NCI-H1930 (cell line): ENCODE measurements at places on chromosomes 12 and 14.

GRCh38 chr14:90534091-90534837 is 137.4 kb downstream of the CALM1 start:
- no peak for DNase-seq

DNA sequence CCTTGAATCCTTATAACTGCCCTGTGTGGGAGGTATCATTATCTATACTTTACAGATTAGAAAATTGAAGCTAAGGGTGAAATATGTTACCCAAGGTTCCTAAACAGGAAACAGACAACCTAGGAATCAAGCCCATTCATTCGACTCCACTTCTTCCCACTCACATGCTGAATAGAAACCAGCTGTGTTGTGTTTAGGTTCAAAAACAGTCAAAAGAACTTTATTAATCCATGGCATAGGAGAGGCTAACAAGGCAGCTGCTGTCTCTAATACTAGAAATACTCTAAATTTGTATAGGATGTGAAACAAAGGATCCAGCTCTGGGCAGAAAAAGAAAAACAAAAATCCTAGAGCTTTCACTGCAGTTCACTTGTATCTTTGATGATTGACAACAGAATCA is 9.9 kb downstream of the AMDHD1 start:
- no peak for DNase-seq

- no peak for DNase-seq
Observed at GRCh38 chr12:19855851-19856250, 416.6 kb downstream of the AEBP2 start.

GRCh38 chr12:88579601-88580050 is 645 bp downstream of the KITLG start:
- no peak for DNase-seq

DNA sequence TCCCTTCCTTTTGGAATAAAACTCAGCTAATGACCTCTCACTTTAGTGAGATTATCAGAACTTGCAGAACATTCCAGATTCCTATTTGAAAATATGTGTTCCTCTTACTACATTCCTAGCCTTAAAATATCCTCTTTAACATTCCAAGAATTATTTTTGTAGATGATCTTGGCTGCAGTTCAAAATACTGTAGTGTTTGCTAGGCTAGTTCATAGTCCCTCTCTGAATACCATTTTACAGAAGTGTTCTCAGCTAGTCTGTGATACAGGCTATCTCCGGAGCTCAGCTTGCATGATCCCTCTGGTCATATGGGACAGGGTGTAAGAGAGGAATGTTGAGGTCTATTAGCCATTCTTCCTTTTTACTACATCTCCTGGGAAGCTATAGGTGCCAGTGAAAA is 17.6 kb upstream of the GPR33 start:
- no peak for DNase-seq

- no peak for DNase-seq
Observed at GRCh38 chr14:20470603-20470901, 1.3 kb downstream of the PNP start.

- DNase-seq, result no peak
Observed at GRCh38 chr12:57765003-57765697, 1.7 kb downstream of the CYP27B1 start.

DNA sequence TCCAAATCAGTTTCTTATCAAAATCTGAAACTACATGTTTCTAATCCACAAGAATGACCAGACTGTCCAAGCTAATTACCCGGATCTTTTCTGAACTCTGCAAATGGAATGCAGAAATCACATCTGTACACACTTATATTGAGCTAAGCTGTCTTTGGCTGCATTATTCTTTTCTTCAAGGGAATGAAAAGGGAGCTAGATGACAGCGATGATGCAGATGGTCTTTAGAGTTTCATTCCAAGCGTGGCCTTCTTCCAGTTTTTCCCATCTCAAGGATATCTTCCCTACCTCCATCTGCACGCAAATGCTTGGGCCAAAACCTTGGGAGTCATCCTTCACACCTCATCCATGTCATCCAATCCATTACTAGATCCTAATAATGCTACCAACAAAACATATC is 12.6 kb downstream of the KCNH5 start:
- no peak for DNase-seq

DNA sequence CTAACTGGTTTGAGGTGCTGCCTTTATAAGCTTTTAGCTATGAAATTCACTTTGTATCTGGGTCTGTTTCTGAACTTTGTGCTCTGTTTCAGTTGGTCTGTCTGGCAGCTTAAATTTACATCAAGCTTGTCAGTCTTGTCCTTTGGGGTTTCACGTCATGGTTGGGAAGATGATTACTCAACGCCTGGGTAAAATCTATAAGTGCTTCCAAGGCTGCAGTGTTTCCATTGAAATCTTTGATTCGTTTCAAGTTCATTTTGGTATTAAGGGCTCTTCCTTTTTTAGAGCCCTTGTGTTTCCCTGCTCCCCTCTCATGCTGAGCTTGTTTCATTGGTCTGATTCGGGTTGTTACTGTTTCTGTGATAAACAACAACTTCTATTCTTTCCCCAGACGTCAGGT is 58.2 kb downstream of the FBXW8 start:
- DNase-seq, result no peak

DNA sequence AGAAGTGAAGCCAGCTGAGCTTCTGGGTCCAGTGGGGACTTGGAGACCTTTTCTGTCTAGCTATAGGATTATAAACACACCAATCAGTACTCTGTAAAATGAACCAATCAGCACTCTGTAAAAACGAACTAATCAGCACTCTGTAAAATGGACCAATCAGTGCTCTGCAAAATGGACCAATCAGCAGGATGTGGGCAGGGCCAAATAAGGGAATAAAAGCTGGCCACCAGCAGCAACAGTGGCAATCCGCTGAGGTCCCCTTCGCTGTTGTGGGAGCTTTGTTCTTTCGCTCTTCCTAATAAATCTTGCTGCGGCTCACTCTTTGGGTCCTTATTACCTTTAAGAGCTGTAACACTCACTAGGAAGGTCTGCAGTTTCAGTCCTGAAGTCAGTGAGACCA is 72.3 kb downstream of the NTS start:
- no peak for DNase-seq

- DNase-seq, result no peak
Observed at GRCh38 chr14:71574976-71575375, 357.3 kb upstream of the RGS6 start.

GRCh38 chr12:2372178-2372577 is 319.4 kb downstream of the CACNA1C start:
- DNase-seq, result no peak

DNA sequence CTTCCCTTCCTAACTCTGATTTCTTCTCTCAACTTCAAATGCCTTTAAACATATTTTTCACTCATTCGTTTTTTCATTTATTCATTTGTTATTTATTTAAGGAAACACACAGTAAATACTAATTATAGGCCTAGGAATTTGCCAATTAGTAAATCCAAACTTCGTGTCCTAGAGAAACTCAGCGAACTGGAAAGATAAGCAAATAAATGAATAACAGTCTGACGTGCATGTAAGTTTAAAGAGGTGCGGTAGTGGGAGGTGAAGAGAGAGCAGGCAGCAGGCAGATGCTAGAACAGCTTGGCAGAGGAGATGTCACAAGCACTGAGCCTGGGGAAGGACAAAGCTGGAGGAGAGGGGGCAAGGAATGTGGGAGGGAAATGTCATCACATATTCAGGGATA is 228.2 kb downstream of the DPY19L2 start:
- no peak for DNase-seq

DNA sequence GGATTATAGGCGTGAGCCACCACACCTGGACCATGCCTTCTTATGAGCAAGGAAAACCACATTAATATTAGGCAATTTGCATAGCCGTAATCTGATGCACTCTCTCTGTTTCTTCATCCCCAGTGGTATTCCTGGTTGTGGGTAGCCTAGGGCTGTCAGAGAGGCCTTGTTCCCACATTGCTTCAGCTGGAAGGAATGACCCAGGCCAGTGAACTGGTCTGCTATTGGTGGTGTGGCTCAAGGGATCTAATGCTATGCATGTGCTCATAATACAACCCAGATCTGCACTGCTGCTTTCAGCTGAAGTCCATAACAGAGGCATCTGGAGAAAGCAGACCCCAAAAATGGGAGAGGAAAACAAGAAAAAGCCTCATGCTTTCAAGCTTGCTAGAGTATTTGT is 33.1 kb upstream of the G2E3 start:
- no peak for DNase-seq

DNA sequence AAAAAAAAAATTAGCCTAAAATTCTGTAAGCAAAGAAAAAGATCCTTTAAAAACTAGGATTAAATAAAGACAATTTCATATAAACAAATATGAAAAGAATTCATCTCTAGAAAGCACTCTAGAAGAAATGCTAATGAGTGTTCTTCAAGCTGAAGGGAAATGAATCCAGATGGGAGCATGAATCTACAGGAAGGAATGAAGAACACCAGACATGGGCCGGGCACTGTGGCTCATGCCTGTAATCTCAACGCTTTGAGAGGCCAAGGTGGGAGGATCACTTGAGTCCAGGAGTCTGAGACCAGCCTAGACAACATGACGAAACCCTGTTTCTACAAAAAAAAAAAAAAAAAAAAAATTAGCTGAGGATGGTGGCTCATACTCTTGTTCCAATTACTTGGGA is 297.2 kb downstream of the FBXL14 start:
- no peak for DNase-seq

DNA sequence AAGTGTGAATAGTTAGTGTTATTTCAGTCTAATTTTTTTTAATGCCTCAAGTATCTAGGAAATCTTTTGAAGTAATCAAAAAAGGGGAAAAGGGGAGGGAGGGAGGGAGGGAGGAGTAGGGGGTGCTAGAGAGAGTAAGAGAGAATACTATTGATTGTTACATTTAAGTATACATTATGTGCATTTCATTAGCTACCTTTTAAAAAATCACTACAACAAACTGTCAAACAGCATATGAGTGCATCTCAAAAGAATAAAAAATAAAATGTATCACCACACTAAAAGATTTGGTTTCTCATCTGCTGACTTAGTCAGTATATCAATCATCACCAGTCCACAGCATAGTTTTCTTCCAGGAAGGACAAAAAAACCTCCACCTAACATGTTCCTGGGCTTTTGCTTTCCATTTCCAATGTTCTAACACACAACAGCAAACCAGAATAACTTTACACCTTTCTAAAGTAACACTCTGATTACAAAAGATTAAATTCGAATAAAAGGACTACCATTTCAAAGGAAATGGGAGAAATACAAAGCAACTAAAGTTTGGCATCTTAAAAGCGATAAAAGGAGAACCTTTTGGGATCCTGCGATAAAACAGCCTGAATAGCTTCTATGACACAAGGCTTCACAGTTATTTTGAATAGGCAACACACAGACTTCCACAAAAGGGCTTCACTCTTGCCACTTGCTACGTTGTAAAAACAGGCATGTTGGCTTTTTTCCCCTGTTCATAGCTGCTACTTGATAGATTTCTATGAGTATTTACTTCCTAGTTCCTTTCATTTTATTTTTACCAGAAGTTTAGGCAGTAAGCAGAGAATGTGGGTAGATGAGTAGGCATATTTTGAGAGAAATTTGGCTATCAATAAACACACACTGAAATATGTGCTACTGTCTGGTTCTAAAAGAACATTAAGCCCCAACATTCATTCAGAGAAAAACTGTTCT is 160.9 kb downstream of the EPS8 start:
- DNase-seq, result no peak

GRCh38 chr14:83129496-83129895 is 1595.8 kb upstream of the SEL1L start:
- no peak for DNase-seq

GRCh38 chr12:92027701-92028440 is 117.8 kb downstream of the BTG1 start:
- DNase-seq, result no peak

DNA sequence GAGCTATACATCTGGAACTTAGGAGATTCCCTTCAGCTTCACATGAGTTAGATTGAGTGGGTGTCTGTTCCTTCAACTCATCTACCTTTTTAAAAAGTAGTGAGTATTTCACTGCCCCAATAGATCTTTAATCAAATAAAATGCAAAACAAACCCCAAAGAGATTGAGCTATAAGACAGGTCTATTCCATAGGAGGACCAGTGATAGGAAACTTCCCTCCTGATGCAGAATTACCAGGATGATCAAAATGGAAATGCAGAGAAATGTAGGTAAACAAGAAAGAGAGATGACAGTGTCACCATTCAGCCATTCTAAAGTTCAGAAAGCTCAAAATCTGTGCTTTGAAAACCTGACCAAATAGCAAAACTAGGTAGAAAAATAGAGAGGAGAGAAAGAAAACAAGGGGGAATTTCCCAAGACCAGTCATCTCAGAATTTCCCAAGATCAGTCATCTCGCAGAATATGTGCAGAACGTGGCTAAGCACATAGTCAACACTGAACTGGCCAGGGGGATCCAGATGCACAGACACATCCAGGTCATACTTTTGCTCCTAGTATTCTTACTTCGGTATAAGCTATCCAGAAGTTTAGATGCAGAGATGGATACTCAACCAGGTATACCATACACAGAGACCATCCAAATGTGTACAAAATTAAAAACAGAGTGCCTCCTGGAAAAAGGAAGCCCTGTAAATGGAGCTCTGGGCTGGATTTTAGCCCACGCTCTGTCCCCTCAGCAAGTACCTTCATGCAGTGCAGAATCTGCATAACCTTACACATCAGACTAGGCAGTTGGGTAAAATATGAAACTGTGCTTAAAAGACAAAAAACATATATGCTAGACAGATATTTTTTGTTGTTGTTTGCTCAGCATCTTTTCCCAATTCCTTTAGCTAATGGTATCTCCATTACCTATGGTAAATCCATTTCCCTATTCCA is 27.4 kb downstream of the SLC41A2 start:
- no peak for DNase-seq

DNA sequence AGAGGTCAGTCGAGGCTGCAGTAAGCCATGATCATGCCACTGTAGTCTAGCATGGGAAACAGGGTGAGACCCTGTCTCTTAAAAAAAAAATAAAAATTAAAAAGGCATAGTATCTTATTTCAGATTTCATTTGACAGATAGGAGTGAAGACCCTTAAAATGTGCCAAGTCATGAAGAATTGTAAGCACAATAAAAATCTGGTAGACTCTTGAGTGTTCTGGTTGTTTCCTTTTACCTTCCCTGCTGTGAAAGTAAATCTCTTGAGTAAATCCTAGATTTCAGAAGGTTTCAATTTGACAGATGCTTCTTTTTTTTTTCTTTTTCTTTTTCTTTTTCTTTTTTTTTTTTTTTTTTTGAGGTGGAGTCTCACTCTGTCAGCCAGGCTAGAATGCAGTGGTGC is 109.0 kb downstream of the ESR2 start:
- DNase-seq, result no peak

DNA sequence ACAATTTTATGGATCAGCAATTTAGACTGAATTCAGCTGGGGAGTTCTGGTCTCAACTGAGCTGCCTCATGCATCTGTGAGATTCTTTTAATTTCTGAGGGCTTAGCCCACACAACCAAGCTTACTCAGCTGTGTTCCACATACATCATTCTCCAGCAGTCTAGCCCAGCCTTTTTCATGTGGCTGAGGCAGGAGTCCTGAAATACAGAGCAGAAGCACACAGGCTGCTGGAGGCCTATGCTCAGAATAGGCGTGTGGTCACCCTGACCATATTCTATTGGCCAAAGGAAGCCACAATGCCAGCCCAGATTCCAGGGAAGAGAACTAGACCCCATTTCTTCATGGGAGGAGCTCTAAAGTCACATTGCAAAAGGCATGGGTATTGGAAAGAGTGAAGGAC is 72.3 kb upstream of the DHRS4 start:
- no peak for DNase-seq

GRCh38 chr12:5571115-5571514 is 139.2 kb downstream of the NTF3 start:
- DNase-seq, result no peak

GRCh38 chr12:111440152-111440551 is 34.4 kb downstream of the SH2B3 start:
- no peak for DNase-seq
